ENCODE measurements at places on chromosomes 2 and 18.

DNA sequence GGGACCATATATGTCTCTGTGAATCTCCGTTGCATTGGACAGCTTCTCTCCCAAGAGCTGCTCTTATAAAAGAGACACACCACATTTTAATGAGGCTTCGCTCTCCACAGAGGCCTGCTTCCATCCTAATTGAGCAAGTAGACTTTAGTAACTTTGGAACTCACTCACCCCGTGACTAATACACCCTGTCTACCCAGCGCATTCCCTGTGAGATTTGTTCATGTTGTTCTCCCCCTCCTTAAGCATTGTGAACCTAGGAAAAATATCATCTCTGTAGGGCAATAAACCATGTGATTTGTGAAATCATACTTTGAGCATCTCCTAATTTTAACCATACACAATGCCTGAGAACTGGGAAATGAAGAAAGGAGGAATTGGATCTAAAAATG is 56.9 kb downstream of the MCFD2 start:
- no peak for DNase-seq

DNA sequence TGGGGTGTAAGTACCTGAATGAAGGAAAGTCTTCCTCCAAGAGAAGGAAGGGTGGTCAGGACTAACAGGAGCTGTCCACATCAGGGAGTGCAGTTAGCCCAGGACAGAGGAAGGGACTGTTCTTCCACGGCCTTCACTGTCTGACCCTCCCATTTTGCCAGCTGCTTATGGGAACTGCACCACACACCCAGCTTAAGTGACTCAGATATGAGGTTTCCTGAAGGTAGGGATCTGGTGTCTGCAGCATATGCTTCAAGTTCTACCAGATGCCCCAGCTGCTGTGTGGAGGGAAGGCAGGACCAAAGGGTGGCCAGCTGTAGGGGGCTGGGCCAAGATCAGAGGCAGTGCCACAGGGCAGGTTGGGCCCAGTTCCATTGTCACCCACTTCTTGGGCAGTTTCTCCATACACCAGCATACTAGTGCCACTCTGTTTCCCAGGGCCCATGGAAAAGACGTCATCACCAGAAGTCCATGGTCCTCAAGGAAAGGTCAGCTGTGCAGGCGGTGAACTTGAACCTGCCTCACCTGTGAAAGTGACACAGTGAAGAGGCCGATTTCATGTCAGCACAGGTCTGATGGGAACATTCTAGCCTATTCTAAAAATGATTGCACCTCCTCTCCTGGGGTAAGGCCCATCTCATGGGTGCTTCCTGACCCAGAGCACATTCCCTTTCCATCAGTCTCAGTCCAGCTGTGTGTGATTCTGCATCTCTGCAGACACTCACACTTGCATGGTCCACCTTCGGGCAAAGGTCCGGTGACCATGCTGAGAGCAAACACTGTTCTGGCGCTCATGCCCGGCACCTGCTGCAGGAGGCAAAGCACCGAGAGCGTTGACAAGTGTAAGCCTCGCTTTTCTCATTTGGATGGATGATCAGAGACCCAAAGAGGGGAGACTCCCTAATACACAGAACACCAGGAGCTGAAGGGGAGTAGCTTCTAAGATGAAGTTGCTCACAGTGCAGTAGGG is 68.0 kb downstream of the ACAA2 start:
- no peak for DNase-seq

DNA sequence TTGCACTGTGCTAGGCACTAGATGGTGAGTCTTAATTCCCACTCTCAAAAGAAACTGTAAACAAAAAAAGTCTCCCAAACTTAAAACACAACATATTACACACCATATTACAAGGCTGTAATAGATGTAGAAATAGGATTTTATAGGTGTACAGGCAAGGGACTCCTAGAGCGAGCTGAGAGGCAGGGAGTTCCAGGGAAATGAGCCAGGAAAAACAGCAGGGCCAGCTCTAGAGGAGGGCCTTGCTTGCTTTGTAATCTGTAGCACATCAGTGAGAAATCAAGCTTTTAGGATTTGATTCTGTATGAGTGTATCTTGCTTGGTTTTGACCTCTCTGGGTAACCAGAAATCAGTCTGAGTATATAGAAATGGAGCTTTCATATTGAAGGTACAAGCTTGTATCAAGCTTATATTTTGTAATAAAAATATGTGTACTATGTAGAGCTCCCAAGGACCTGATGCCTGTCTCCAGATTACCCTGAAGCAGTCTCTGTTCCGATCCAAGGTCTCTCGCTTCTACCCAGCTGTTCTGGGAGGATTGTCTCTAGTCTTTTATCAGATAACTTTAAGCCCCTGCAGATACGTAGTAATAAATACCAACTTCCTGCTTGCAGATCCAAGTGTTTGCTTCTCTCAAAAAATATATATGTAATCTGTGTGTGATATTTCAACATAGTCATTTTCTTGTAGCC is 73.0 kb downstream of the MYO1B start:
- DNase-seq, result no peak

DNA sequence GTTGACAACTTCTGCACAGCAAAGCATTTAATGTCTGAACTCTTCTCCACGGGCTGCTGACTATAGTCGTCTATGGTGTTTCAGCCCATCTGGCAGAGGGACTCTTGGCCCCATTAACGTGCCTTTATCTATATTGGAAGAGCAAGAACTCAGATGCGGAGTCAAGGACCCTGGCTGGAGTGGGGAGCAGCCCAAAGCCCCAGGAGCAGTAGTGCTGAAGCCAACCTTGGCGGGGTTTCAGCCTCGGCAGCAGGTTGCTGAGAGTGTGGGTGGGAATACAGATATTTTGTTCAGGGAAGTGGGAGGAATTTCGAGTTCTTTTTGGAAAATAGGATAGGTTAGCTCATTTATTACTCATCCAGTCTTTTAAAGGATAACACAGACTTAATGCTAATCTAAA is 34.2 kb downstream of the TMEM17 start:
- DNase-seq, result no peak
